ENCODE measurements at places on chromosomes 4 and X.

- no peak for DNase-seq
Observed at GRCh38 chr4:153206534-153206933, 2.3 kb downstream of the TRIM2 start.

GRCh38 chr4:78809295-78809694 is 33.1 kb downstream of the BMP2K start:
- no peak for DNase-seq

DNA sequence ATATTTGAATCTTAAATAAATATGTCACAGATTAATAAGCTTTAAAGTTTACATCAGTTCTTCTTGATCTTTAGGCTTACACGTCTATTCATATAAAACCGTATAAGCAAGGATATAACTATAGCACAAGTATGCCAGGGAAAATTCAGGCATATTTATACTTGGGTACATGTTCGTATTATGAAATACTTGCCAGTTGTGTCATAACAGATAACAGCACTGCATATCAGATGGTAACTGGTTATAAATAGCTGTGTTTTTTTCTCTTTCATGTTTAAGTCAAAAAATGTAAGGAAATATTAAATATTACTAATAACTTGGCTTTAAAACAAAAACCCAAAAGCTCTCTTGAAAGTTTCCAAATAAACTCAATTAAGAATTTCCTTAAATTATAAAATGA is 17.5 kb downstream of the BRWD3 start:
- no peak for DNase-seq

GRCh38 chr4:20127626-20128025 is 124.1 kb upstream of the SLIT2 start:
- DNase-seq: no peak

DNA sequence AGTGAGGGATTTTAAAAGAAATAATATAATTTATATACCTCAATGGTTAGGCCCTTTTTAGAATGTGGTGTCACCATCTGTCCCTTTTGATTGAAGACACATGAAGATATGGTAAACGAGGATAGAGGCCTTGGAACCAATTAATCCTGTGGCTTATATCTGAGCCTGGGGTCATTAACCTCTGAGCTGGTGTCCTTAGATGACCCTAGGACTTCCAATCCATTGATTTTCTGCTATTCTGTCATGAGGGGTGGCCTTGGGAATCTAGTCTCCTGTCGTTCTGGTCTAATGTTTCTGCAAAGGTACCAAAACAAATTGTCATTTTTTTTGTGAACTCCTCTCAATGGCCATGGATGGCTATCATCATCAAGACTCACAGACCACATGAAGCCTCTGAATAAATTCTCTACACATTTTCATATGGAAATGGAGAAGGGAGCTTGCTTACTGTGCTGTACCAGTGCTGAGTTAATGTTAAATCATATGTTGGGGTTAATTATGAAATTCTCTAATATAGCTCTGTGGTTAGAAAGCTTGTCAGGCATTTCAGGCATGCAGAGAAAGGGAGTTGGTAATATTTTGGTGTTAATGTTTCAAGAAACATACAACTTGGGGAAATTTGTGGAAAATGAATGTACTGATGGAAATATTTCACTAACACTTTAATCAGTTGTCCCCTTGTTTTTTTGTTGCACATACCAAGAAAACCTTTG is 204.2 kb upstream of the IL15 start:
- DNase-seq: no peak

DNA sequence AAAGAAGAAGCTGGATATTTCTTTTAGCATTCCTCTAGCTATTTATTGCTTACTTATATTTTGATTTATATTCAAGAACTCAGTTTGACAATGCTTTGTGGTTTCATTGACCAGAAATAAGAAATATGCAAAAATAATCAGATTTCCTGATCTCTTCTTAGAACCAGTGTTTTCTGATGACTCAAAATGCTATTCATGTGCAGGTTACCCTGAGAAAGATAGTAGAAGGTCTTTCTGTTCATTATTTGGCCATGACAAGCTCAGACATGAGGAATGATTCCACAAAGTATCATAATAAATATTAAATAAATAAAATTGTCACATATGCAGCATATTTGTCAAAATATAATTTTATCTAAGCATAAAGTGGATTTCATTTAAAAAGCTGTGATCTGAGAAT is 24.1 kb downstream of the ADH7 start:
- DNase-seq: no peak

GRCh38 chr4:5456296-5456845 is 252.0 kb downstream of the EVC2 start:
- DNase-seq: no peak

GRCh38 chr4:82138374-82138773 is 235.4 kb downstream of the HNRNPD start:
- no peak for DNase-seq

DNA sequence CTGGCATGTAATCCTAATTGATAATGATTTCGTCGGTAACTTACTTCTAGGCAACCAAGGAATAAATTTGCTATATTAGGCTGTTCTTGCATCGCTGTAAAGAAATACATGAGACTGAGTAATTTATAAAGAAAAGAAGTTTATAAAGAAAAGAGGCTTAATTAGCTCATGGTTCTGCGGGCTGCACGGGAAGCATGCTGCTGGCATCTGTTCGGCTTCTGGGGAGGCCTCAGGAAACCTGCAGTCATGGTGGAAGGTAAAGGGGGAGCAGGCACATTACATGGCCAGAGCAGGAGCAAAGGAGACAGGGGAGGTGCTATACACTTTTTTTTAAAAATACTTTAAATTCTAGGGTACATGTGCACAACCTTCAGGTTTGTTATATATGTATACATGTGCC is 290.2 kb downstream of the STK32B start:
- DNase-seq: no peak

GRCh38 chr4:7781366-7781765 is 158.3 kb downstream of the AFAP1 start:
- no peak for DNase-seq

GRCh38 chr4:119315036-119315435 is 6.9 kb downstream of the FABP2 start:
- DNase-seq: no peak

DNA sequence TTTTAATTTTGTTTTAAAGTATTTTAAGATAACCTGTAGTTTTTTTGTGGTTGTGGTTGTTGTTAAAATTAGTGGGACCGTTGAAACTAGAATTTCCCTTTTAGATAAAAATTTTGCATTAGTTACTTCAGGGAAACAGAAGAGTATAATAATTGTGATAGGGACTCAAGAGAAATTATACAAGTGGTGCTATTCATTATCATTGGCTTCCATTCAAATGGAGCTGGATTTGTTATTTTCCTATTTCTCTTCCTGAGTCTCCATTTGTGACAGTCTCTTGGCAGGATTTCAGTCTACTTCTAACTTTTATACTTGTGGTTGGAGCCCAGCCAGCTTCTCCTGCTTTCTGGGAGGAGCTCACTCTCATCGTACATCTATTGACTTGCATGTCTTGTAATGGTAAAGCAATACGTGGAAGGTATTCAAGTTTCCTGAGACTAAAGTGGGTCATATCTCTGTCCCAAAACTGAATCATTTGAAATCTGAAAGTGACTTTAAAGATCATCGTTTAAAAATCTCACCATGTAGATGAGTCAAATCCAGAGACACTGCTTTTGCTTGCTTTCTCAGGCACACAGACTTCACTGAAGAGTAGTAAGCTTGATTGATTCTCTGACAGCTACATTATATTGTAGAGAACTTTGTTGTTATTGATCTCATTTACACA is 155.8 kb downstream of the RPA4 start:
- no peak for DNase-seq

DNA sequence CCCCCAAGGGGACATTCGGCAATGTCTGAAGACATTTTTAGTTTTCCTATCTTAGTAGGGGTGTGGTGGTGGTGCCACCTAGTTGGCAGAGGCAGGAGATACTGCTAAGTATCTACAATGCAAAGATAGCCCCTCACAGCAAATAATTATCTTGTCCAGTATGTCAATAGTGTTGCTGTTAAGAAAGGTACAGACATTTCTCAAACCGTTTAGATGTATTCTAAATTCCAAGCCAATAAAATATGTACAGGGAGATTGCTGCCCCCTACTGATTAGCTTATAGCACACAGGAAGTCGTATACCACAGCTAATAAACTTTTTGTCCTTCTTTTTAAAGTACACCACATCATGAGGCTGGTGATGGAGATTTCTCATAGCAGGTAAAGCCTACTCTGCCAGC is 260.5 kb downstream of the TMA16 start:
- peak; percentile 45 for DNase-seq

- no peak for DNase-seq
Observed at GRCh38 chr4:727576-727975, 21.9 kb downstream of the PCGF3 start.

- DNase-seq: no peak
Observed at GRCh38 chr4:106264331-106264728, 51.7 kb downstream of the TBCK start.

GRCh38 chrX:96433409-96434077 is 251.1 kb upstream of the DIAPH2 start:
- DNase-seq: no peak

DNA sequence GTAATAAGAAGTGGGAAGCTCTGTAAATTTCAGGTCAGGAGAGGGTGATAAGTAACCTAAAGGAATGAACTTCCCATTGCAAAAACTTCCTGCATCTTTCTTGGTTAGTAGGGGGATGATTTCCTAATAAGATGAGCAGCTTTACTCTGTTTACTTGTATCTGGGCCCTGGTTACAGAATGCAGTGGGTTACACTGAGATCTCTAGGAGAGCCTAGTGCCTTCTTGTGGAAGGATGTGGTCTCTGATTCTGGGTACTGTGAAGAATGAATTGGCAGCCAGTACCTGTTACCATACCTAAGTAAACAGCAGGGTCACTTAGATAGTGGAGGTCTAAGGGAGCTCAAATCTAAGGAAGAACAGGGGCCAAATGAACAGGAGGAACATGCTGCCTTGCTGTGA is 320.6 kb downstream of the ARHGAP10 start:
- peak; percentile 73 for DNase-seq

- no peak for DNase-seq
Observed at GRCh38 chr4:155441475-155441874, 64.7 kb upstream of the MAP9 start.

DNA sequence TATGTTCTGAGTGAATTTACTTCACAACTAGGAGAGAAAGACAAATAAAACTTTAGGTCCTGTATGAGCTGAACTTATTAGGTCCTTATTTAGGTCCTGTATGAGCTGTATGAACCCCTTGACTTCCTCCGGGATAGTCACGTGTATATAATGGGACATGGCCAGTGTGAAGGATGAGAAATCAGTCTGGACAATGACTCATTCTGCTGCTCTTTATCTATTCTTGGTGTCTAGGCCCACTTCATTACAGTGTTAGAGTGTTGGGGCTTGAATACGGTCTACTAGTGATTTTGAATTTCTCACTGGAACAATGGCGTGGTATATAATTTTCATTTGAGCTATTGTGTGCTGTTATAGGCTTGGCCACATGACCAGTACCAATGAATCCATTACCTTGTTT is 21.9 kb downstream of the STK26 start:
- no peak for DNase-seq

- DNase-seq: no peak
Observed at GRCh38 chrX:96838537-96838936, 45.2 kb upstream of the RPA4 start.
